HCEC 1CT (cell line): ENCODE measurements at places on chromosomes 16 and 17.

DNA sequence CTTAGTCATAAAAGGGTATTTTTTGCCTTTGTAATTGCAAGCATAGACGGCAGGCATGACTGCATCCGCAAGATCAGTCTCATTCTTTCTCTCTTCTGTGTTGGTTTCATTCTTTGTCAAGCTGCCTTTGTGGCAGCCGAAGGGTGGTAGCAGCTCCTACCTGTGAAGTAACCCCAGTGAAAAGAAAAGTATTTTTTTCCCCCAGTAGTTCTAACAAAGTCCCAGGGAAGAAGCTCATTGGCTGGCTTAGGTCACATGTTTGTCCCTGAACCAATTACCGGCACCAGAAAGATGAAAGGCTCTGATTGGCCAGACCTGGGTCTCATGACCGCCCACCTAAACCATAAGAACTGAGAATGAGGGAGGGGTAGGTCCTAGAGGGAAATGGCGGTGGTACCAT, 110.7 kb downstream of the RAP1GAP2 start:
- DNase-seq, result no peak

- no peak for DNase-seq
Observed at GRCh38 chr16:17194190-17194780, 276.5 kb downstream of the XYLT1 start.

- no peak for DNase-seq
Observed at GRCh38 chr16:51766739-51767138, 615.7 kb upstream of the SALL1 start.

DNA sequence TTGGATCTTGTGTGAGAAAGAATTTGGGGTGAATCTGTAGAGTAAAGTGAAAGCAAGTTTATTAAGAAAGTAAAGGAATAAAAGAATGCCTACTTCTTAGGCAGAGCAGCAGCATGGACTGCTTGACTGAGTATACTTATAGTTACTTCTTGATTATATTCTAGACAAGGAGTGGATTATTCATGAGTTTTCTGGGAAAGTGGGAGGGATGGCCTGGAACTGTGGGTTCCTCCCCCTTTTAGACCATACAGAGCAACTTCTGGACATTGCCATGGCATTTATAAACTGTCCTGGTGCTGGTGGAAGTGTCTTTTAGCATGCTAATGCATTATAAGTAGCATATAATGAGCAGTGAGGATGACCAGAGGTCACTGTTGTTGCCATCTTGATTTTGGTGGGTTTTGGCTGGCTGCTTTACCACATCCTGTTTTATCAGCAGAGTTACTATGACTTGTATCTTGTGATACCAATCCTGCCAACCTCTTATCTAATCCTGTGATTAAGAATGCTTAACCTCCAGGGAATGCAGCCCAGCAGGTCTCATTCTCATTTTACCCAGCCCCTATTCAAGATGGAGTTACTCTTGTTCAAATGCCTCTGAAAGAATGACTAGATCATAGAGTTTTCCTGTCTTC, 58.7 kb downstream of the HSD17B2 start:
- no peak for DNase-seq

- DNase-seq, result no peak
Observed at GRCh38 chr17:57110579-57111325, 25.7 kb downstream of the AKAP1 start.
